Aorta (tissue), 5 donors: ENCODE measurements at places on chromosomes 1 and 21. TPM values are rescaled to one million over a fixed set of nuclear protein-coding genes. Genes with fewer than 3 reads are reported as not detected.

DNA sequence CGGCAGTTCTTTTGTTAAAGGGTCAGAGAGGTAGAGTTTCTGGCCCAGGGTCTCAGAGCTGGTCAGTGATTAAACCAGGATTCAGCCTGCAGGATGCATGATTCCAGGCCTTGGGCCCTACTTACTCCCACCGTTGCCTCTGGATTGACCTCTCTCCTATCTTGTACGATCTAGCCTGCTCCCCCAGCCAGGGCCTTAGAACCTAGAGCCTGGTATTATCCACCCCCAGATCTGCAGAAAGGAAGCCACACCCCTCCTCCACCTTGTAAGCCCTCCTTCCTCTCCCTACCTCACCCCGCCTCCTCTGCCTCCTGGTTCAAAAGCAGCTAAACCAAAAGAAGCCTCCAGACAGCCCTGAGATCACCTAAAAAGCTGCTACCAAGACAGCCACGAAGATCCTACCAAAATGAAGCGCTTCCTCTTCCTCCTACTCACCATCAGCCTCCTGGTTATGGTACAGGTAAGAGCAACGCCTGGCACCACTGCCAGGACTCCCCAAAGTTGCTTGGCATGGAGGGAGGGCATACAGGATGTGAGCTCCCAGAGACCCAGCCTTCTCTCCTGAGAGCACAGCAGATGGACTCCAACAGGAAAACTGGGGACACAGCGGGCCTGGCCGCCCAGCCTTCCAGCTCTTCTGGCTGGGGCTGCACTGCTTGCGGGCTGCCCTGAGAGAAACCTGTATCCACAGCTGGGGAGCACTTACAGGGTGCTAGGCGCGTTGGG is at the start of gene CD52:
Gene CD52, plus strand, starts transcription at position 347 of the 726 bp plus-strand sequence. Its CDS starts 60 bp downstream, at position 407.
- H3K36me3 ChIP-seq = no peaks in the 10 kb centered on the region
- no peak within 1 kb of the TSS for H3K4me3 ChIP-seq

LAMC1 gene
- total RNA-seq = 247 TPM

CORT gene
- total RNA-seq = not detected

DNA sequence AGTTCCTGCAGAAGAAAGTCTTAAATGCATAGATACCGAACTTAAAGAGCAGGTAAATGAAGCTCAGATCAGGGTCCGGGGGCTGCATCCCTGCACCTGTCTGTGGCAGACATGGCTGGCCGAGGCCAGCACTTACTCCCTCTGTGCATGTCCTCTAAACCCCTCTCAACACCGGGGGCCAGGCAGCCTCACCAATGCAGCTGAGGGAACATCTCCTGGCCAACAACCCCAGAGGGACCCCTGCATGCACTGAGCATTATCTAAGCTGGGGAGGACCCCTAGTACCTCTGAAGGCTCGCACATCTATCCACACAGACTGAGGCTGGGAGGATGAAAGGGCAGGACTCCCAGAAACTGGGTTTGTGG is 18.4 kb downstream of the TTC34 start:
- H3K27ac ChIP-seq = no peak overlapping the region
- H3K4me3 ChIP-seq = no peak overlapping the region
- H3K27me3 ChIP-seq = no peaks in the 10 kb centered on the region
- DNase-seq = no peak
- no peaks in the 10 kb centered on the region for H3K4me1 ChIP-seq

OR2AK2 gene
- total RNA-seq = not detected

GRCh38 chr1:218034468-218034867 is 250.6 kb upstream of the RRP15 start:
- H3K4me1 ChIP-seq = no peaks in the 10 kb centered on the region
- no peak overlapping the region for H3K4me3 ChIP-seq
- DNase-seq = no peak
- no peaks in the 10 kb centered on the region for H3K36me3 ChIP-seq
- no peaks in the 10 kb centered on the region for H3K27me3 ChIP-seq

DNA sequence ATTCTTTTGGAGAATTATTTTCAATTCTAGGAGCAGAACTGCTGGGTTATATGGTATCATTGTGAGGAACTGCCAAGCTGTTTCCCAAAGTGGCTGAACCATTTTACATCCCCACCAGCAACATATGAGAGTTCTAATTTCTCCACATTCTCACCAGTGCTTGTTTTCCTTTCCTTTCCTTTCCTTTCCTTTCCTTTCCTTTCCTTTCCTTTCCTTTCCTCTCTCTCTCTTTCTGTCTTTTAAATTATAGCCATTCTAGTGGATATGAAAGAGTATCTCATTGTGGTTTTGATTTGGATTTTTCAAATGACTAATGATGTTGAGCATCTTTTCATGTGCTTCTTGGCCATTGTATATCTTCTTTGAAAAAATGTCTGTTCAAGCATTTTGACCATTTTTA is 45.3 kb downstream of the RUNX3 start:
- H3K4me1 ChIP-seq = no peaks in the 10 kb centered on the region
- H3K4me3 ChIP-seq = no peak overlapping the region
- no peak overlapping the region for H3K27ac ChIP-seq
- no peak for DNase-seq

DNA sequence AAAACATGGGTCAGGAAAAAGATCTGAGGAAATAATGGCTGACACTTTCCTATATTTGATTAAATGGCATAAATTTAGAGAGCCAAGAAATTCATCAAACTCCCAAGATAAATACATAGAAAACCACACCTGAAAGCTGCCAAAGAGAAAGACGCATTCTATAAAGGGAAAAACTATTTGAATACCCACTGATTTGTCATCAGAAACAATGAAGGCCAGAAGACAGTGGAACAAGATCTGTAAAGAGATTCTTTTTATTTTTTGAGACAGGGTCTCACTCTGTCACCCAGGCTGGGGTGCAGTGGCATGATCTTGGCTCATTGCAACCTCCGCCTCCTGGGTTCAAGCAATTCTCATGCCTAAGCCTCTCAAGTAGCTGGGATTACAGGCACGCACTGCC is 17.4 kb downstream of the SDE2 start:
- no peak overlapping the region for H3K27ac ChIP-seq
- no peak for DNase-seq
- H3K4me3 ChIP-seq = no peak overlapping the region
- no peaks in the 10 kb centered on the region for H3K27me3 ChIP-seq
- no peaks in the 10 kb centered on the region for H3K4me1 ChIP-seq

- no peak for DNase-seq
- no peak overlapping the region for H3K27ac ChIP-seq
- H3K27me3 ChIP-seq = no peaks in the 10 kb centered on the region
- H3K4me3 ChIP-seq = no peak overlapping the region
Observed at GRCh38 chr1:231554969-231555368, 26.5 kb downstream of the TSNAX start.

DNA sequence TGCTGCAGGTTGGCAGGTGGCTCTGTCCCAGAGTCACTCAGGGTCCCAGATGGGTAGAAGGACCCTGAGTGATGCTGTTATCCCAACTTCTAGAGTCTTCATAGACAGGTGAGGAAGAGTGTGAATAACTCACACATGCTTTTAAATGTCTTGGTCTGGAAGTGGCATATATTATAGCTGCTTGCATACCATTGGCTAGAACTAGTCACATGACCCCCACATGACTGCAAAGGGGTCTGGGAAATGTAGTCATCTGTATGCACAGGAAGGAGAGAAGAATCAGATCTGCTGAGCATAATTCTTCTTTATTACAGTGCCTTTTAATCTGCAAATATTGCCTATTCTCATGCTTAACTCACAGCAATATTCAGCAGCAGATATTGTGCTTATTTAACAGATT is 28.2 kb upstream of the KLHDC7A start:
- DNase-seq = no peak
- peaks cover 1% of the 10 kb centered on the region for H3K27me3 ChIP-seq
- H3K4me3 ChIP-seq = no peak overlapping the region
- no peaks in the 10 kb centered on the region for H3K4me1 ChIP-seq
- no peak overlapping the region for H3K27ac ChIP-seq
- H3K36me3 ChIP-seq = no peaks in the 10 kb centered on the region

DNA sequence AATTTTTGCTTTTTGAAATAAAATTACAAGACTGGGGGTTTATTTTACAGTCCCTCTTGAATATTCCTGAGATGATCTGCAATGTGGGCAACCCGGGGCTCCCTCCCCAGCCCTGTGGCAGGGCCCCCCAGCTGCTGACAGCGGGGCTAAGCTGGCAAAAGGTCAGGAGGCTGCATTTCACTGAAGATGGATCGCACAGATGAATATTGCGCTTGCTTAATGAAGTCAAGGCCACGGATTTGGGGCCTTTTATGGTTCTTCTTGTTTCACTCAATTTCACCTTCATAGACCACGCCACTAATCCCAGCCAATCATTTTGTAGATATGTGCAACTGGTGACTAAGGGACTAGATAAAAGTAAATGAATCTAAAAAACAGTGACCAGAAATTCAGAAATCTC is 50.8 kb upstream of the SLC22A15 start:
- no peaks in the 10 kb centered on the region for H3K27me3 ChIP-seq
- no peak for DNase-seq
- no peak overlapping the region for H3K4me3 ChIP-seq
- no peaks in the 10 kb centered on the region for H3K36me3 ChIP-seq

S100A12 gene
- total RNA-seq = 23.6 TPM

- peak overlapping the region; percentile 4 for H3K27ac ChIP-seq
- no peak overlapping the region for H3K4me3 ChIP-seq
- no peak for DNase-seq
- H3K4me1 ChIP-seq = no peaks in the 10 kb centered on the region
Observed at GRCh38 chr1:8213136-8213535, 104.8 kb upstream of the SLC45A1 start.
